ENCODE measurements at places on chromosomes 3 and 15.

DNA sequence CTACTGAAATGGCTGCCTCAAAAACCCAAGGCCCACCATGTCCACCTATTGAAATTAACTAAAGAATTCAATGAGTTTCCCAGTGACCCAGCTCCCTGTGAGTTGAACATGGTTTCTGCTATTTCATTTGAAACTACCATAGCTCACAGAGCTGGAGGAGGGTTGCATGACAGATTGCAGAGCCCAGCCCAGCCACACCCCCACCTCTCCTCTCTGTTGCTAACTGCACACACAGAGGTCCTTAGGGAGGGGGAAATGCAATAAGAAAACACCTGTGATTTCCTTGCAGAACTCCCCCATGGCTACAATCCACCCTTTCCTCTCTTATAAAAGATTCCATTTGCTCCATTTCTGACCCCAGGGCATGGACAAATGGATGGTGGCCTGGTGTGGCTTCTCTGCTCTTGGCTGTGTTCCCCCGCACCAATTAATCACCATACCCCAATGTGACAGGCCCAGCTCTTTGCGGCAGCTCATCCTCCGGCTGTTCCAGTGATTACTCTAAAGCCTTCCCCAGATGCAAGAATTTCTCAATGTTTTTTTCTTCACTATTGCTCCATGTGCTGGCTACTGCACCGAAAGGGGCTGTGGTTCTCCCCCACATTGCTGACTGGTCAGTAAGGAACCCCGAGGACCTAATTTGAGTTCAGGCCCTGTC lies 208.4 kb upstream of the KBTBD8 start:
- peak; percentile 11 for DNase-seq

- no peak for DNase-seq
These were observed 289.9 kb downstream of the SHOX2 start for GRCh38 chr3:157816296-157816695.

- no peak for DNase-seq
These were observed 672.2 kb downstream of the DIPK2A start for GRCh38 chr3:144643771-144644198.

GRCh38 chr3:194184265-194184751 lies 48.4 kb downstream of the HES1 start:
- DNase-seq: no peak

DNA sequence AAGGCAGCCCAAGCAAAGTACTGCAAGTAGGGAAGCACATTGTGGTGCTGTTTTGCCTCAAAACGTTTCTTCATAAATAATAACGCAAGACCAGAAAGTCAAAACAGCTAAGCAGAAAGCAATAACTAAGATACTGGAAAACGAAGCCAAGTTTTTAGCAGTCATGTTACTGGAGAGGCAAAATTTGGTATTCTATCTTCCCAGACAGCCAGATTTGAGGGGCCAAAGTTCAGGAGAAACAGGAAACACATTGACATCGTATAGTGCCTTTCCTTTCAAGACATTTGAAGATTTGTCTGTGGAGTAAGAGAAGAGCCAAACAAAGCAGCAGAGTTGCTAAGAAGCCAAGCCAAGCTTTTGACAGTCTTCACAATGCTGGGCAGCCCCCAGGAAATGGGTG lies 843.6 kb upstream of the NECTIN3 start:
- DNase-seq: no peak
